ENCODE measurements at places on chromosomes 11 and 22.

DNA sequence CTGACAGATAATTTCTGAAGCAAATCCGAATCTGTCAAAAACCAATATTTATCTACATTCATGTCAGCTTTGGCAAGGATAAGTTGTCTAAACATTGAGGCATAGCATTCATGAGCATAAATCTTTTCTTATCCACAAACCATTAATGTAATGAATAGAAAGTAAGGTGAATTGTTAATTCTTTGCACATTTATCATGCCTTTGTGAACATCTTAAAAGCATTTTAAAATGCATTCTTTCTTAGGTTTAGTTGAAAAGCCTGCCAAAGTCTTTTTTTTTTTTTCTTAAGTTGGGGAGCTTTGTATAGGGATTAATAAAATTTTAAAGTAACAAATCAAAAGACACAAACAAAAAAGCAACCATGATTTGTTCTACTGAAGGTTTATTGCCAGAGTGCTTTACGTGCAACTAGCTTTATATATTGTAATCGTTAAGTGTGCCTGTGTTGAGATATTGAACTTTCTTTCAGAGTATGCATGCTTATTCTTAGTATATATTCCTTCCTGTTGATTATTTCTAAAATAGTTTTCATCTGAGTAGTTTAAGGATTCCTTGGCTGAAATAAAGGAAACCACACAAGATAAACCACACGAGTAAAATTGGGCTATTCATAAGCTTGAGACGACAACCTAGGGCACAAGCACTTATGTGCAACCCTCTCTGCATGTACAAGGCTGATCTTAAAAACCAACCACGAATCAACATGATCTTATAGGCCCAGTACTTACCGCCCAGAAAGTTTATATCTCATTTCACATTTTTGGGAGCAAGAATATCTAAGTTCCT lies 1110.9 kb upstream of the CNTN5 start:
- DNase-seq, result no peak

GRCh38 chr11:68974421-68975194 lies 6.2 kb downstream of the MRGPRD start:
- no peak for DNase-seq

- DNase-seq, result no peak
Measured at GRCh38 chr11:70072461-70072860, 5.7 kb upstream of the ANO1 start.

- no peak for DNase-seq
Measured at GRCh38 chr11:64729851-64730382, 6.9 kb upstream of the NRXN2 start.

- no peak for DNase-seq
Measured at GRCh38 chr11:28472904-28473303, 364.7 kb downstream of the METTL15 start.

DNA sequence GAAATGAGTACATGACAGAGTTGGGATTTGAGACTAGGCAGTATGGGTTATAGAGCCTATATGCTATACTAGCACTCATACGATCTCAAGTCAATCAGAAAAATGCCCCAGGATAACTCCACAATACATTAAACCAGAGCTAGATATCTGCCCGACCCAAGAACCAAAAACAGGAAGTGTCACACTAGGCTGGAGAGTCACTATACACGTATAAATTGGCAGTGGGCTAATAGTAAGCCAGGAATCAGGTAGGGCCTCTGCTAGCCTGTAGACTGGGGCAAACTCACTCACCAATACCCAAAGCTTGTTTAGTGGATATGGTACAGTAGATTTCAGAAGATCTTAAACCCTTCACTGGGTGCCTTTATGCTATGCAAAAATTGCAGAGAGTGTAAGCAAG lies 16.2 kb upstream of the EIF4G2 start:
- DNase-seq, result no peak

DNA sequence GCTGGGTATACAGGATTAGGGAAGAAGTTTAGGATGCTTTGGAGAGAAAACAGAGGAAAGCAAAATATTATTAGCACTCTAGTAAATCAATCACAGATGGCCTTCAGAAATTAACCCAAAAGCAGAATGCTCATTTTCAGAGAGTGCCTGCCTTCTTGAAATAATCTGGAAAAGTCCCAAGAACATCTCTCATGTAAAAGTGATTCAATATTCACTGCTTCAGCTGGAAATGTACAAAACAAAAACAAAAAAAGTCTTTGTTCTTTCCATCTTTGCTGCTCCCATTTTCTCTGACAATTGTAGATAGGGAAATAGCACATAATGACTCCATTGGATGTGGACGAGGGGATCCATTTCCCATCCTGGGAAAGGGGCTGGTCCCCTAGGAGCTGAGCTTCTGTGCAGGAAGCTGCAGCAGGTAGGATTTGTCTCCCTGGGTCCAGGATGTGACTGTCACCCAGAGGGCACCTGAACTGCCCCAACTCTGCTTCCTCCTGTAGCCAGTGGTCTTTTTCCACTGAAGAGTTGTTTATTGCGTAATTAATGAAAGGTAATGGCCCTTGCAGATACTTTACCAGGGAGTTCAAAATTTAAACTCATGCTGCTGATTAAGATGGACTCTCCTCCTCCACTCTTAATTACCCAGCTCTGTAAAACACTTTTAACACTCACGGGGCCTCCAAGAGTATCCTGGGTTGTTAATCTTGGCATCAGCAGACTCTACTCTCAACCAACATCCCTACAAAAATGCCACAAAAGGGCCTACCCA lies 57.9 kb downstream of the SC5D start:
- DNase-seq, result no peak

GRCh38 chr11:123185326-123185725 lies 9.7 kb downstream of the CLMP start:
- DNase-seq, result no peak

GRCh38 chr11:116043857-116044256 lies 539.6 kb upstream of the CADM1 start:
- DNase-seq, result no peak

DNA sequence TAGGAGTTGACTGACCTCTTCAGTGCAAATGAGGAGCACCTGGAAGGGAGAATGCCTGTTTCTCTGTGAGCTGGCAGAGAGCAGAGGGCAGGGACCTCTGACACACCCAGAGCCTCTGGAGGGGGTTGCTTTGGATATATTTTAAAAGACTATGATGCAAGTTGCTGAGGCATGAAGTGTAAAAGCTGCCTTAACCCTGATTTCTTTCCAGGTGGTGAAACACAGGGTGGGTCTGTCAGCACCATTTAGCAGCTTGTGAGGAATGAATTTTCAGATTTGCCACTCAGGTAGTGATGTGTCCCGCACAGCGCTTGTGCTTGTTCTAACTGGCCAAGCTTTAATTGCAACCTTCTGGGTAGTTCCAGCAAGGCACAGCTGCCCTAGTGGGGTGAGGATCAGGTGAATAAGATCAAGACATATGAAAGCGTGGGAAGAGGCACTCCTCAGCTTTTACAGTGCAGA lies 90.2 kb downstream of the SWAP70 start:
- DNase-seq, result no peak

GRCh38 chr11:109062445-109062844 lies 359.5 kb upstream of the C11orf87 start:
- DNase-seq, result no peak

DNA sequence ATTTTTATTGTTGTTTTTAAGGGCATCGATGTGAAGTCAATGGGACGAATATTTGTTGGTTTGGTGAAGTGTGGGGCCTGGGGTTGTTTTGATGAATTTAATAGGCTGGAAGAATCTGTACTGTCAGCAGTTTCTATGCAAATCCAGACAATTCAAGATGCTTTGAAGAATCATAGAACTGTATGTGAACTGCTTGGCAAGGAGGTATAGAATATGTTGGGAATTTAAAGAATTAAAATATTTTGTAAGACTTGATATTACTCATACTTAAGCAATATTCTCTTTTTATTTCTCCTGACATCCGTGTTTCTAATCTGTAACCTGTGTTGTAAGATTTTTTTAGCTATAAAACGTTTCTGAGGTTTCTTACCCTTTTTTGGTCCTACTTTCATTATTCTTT lies 61.6 kb downstream of the DYNC2H1 start:
- no peak for DNase-seq

DNA sequence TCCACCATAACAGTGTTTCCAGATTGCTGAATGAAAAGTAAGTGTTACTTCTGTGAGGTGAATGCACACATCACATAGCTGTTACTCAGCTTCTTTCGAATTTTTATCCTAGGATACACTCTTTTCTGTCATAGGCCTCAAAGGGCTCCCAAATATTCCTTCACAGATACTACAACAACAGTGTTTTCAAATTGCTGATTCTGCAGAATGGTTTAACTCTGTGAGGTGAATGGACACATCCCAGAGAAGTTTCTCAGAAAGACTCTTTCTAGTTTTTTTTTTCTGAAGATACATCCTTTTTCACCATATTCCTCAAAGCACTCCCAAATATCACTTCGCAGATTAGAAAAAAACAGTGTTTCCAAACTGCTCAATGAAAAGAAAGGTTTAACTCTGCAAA lies 221.1 kb downstream of the OR4A5 start:
- DNase-seq, result no peak

GRCh38 chr11:28461338-28461737 lies 353.1 kb downstream of the METTL15 start:
- no peak for DNase-seq

- DNase-seq, result no peak
Measured at GRCh38 chr11:42462558-42463310, 849.1 kb upstream of the API5 start.

DNA sequence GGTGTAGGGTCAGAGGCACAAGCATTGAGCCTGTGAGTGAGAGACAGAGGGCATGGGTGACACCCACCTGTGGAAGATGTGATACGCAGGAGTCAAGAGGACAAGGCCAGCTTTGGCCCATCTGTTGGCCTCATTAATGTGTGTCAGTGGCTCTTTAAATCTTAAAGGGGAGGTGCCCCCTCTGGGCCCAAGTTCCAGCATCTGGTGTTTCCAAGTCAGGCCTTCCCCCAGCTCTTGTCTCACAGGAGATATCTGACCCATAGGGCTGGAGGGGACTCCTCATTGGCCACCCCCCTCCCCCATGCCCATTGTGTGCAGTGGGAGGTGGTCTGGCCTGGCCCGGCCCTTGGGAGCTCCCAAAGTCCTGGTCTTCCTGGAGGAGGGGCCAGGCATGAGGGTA lies 8.9 kb downstream of the KCNK7 start:
- DNase-seq, result no peak

DNA sequence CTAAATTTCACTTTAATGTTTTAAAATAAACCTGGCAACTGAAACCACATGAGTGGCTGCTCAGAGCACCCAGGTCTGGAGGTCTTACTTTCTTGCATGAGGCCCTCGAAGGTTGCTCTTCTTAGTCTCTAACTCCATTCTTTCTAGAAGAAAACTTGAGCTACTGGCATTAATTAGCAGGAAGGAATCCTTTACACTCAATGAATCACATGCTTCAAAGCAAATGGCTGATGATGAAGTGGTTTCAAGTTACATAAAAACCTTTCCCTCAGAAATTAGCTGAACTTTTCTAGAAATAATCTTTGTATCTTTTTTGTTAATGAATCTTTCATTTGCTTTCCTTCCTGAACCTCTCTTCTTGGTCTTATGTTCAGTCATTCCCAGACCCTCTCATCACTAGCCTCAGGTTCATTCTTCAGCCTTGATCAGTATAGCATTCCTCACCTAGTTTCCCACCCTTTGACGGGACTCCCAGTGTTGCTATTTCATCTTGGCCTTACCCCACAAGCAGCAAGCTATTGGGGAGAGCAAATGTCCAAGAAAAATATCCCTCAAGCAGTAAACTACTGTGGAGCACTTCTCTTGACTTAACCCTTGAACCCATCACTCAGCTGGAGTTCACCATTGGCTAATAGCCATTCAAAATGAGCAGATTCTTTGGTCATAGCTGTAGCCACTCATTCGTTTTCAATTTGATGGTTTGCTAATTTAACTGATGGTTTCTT lies 75.1 kb downstream of the INSC start:
- DNase-seq, result no peak

- DNase-seq, result no peak
Measured at GRCh38 chr11:133926466-133927246, 30.1 kb downstream of the IGSF9B start.

- no peak for DNase-seq
Measured at GRCh38 chr11:19344661-19345518, 104.1 kb upstream of the E2F8 start.

- DNase-seq, result no peak
Measured at GRCh38 chr11:112837162-112837826, 123.9 kb upstream of the NCAM1 start.

DNA sequence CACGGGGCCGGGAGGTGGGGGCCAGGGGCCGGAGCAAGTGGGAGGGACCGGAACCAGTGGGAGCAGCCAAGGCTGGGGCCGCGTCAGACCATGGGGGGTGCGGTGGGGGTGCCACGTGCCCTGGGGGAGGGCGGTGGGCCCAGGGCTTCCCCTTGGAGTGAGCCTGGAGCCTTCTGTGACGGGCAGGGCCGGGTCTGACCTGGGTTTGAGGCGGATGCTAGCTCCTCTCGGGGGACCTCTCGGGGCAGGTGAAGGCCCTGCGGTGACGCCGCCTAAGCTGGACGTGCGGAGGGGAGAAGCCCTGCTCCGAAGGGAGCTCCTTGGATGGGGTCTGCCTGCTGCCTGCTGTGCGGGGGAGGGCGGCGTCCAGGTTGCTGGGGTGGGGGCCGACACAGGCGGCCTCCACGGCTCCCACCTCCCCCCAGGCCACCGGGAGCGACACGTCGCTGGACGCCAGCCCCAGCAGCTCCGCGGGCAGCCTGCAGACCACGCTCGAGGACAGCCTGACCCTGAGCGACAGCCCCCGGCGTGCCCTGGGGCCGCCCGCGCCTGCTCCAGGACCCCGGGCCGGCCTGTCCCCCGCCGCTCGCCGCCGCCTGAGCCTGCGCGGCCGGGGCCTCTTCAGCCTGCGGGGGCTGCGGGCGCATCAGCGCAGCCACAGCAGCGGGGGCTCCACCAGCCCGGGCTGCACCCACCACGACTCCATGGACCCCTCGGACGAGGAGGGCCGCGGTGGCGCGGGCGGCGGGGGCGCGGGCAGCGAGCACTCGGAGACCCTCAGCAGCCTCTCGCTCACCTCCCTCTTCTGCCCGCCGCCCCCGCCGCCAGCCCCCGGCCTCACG lies 115.0 kb downstream of the CACNA1I start:
- no peak for DNase-seq

GRCh38 chr11:128346804-128347203 lies 240.6 kb downstream of the ETS1 start:
- peak; percentile 70 for DNase-seq

GRCh38 chr11:110186456-110186855 lies 93.3 kb downstream of the ZC3H12C start:
- no peak for DNase-seq

DNA sequence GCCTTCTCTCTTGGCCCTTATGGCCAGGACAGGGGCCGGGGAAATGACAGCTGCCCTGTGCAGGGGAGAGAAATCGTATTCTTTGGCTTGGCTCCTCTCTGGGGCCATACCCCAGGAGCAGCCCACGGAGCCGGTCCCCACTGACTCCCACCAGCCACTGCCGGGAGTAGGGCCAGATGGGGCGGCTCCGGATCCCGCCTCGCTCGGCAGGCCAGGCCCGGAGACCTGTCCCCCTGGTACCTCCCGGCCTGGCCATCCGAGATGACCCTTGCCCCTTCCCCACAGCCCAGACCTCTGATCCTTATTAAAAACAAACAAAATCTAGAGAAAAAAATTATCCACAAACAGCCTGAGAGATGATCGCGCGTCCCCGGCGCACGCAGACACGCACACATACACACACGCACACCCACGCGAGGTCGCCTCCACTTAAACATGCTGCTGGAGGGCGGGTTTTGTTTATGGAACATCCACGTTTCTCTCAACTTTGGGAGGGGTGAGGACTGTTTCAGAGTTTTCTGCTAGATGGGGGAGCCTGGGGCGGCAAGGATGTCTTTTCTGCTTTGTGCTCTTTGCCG lies 59.1 kb downstream of the IGLL1 start:
- DNase-seq, result no peak

- DNase-seq, result no peak
Measured at GRCh38 chr11:119573858-119574257, 150.9 kb upstream of the THY1 start.

Measured in stimulated activated CD4-positive, alpha-beta T cell treated with anti-CD3 and anti-CD28 coated beads, Interleukin-4, amount 100 ng/mL, for 24 hours (primary cell).